Stimulated activated CD4-positive, alpha-beta T cell treated with anti-CD3 and anti-CD28 coated beads, Interleukin-1b, Interleukin-23, amount 100 ng/mL, for 1 hour (primary cell): ENCODE measurements at places on chromosomes 12 and 14.

GRCh38 chr14:22991852-22992251, 9.5 kb upstream of the AJUBA start:
- DNase-seq = no peak

DNA sequence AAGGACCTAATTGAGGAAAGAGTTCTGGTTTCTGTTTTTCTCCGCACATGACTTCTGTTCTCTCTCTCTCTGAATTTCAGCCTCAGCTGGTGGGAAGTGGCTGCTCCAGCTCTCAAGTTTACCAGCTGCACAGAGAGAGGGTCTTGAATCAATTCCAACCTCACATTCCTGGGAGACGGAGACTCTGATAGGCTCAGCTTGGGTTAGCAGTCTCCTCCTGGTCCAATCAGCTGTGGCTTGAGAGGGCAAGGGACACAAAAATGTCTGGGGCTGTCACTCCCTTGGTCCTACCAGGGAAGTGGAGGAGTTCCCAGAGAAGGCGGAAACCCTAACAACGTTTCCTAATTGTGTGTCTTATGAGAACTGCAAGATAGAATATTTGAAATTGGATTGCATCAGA, 7.0 kb downstream of the CCDC63 start:
- no peak for DNase-seq

- DNase-seq = no peak
Observed at GRCh38 chr14:72657214-72657921, 236.5 kb downstream of the DPF3 start.

- no peak for DNase-seq
Observed at GRCh38 chr12:123840765-123841425, 78.8 kb downstream of the DNAH10 start.

DNA sequence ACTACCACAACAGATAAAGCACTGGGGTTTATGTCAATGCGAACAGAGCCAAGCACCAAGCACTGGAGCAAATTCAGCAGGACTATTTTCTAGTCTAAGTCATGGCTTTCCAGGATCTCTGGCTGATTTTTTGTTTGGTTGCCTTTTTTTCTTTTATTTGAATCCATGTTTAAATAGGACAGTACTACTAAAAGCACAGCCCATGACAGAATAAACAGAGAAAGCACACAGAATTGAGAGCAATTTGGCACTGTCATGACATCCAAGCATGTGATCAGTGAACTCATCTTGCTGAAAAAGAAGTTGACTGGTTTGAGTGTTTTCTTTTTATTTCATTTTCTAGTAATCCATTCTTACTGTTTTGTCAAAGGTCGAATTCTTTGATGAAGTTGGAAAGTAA, 23.1 kb upstream of the RERG start:
- DNase-seq = no peak

GRCh38 chr12:50569876-50570275, 65.1 kb downstream of the DIP2B start:
- no peak for DNase-seq

- DNase-seq = no peak
Observed at GRCh38 chr14:79542121-79542520, 669.2 kb downstream of the DIO2 start.

DNA sequence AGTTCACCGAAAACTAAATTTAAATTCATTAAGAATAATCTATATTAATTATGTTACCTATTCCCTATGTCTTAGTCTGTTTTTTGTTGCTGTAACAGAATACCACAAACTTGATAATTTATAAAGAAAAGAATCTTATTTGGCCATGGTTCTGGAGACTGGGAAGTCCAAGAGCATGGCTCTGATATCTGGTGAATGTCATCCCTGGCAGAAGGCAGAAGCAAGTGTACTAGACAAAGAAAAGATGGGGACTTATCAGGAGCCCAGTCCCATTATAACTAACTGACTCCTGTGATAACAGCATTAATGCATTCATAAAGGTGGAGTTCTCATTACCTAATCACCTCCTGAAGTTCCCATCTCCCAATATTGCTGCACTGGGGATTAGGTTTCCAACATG, 33.3 kb upstream of the BCAT1 start:
- DNase-seq = no peak

GRCh38 chr14:68271913-68272391, 452.4 kb downstream of the RAD51B start:
- no peak for DNase-seq

DNA sequence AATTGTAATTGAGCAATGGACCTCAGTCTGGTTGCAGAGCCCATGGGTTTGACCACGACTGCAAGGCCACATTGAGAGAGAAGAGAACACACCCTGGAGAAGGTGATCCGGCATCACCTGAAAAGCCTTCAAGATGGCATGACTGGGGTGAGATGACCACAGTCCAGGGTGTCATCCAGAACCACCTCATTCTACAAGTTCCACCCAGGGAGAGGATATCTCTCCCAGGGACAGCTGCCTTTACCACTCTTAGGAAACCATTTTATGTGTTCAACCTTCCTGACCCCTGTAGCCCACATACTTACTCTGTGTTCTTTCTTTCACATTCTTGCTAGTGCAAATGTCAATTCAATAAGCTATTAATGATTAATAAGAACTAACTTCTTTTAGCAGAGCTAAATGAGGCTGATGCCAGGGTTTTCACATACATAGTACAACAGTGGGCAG, 43.4 kb upstream of the CPM start:
- no peak for DNase-seq

DNA sequence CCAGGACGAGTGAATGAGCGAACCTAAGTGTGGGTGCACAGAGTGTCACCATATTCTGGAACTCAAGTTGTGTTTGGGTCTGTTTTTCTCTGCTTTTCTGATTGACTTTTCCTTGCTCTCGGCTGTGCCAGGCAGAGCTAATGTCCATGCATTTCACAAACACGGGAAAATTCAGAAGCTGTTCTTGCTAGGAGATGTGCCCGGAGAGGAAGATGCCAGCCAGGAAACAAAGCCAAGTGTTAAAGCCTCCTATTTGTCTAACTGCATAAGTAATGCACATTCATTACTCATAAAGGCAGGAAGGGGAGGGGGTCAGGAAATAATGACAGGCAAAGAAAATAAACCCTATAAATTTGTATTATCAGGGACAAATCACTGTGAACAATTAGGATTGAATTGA, 250.4 kb upstream of the SFSWAP start:
- DNase-seq = no peak

GRCh38 chr12:50120521-50120920, 8.5 kb downstream of the COX14 start:
- no peak for DNase-seq

DNA sequence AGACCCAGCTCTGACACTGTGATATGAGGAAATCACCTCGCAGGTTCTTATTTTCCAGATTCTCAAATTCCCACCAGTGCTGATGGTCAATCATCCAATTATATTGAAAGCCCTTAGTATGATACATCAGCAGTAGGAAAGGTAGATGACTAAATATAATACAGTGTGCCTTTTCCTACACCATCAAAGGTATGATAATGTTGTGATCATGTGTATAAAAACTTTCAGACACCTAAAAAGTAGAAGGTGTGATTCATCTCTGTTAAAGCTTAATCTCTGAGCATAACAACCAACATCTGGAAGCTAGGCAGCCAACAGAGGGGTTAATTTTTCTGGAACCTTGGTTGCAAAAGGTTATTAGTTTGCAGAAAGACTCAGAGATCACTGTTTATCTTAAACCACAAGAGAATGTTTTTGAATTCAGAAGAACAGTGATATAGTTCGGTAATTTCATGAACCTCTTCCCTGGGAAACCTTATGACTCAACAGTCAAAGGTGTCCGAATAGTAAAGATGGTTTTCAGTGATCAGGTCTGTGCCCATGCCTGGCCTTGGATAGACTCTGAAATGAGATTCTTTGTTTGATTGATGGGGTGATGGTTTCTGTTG, 122.5 kb downstream of the ETV6 start:
- no peak for DNase-seq

- DNase-seq = no peak
Observed at GRCh38 chr12:102939059-102939458, 18.4 kb upstream of the ASCL1 start.

GRCh38 chr14:65502676-65503124, 90.2 kb downstream of the FUT8 start:
- DNase-seq = no peak

DNA sequence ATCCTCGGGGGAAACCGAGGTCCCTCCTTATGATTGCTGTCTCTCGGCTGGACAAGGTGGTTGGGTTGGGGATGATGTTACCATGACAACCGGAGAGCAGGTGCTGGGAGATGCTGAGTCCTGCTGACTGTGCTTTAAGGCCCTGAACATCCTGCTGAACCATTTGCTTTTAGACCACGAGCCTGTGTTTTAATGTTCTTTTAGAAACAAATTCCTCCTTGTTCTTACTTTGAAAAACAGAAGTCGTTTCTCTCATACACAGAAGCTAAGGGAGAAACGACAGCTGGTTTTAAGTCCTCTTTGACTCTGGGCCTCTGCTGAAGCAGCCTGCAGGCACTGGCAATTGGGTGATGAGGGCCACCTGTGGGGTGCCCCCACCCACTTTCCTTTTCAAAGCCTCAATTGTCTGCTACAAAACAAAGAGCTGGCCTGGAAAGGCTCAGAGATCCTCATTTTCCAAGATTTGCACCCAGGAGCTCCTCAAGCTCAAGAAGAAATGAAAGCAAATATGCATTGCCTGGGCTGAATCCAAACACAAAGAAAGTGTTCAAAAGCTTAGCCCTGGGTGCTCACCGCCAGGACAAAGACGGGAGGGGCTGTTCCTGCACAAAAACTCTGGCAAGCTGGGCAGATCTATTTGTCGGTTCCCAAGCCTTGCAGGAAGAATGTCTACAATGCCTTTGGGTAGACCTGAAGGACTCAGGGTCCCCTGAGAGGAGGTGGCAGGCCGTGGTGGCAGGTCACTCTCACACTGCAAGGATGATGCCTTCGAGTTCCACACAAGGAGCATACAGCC, 90.0 kb upstream of the CLMN start:
- no peak for DNase-seq

DNA sequence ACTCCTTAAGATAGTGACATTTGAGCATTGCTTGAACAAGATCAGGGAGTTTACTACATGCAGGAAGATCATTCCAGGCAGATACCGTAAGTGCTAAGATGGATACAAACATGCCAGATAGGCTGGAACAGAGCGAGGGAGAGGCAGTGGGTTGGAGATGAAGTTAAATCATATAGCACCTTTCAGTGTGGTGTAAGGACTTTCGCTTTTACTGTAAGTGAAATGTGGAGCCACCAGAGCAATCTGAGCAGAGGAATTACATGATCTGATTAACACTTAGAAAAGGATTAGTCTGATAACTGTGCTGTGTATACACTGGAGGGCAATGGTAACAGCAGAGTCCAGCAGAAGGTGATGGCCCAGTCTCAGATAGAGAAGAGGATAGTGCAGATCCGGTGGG, 163.0 kb upstream of the SSTR1 start:
- no peak for DNase-seq

- DNase-seq = no peak
Observed at GRCh38 chr14:51206462-51206861, 33.6 kb upstream of the TMX1 start.

DNA sequence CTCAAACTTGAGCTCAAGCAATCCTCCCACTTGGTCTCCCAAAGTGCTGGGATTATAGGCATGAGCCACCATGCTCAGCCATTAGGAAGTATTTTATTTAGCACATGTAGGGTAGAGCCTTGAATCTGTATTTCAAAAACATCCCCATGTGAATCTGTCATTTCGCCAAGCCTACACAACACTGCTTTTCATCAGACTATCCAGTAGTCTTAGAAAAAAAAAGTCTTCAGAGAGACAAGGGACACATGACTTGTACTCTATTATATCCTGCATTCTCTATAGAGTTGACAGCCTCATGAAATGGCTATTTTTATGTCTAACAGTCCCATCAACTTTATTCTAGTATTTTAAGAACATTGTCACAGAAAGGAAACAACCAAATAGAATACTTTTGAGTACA, 35.4 kb downstream of the TM7SF3 start:
- DNase-seq = no peak

GRCh38 chr14:70407621-70408020, 9.3 kb downstream of the SYNJ2BP start:
- no peak for DNase-seq

DNA sequence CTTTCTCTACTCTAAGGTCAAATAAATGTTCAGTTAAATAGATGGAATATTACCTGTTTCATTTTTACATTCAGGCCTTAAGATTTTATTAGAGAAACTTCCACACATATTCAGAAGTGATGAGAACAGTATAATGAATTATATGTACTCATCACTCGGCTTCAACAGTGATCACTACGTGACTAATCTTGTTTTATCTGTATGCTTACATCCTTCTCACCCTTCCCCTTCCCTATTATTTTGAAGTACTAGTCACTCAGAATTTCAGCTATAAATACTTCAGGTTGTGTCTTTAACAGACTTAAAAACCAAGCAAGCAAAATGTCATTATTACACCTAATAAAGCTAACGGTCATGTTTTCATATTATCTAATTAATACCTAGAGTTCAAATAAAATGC, 34.9 kb downstream of the ETV6 start:
- DNase-seq = no peak

DNA sequence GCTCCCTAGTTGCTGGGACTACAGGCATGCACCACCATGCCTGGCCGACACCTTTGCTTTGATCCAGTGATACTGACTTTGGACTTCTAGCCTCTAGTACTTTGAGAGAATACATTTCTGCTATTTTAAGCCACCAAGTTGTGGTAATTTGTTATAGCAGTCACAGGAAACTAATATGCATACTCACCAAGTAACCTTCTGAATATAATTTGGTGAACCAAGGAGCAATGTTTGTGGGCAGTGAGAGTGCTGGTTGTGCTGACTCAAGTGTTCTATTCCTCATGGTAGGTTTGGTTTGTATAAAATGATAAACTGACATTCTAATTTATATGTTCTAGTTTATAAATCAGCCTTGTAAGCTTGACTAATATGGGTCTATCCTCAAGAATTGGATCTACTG, 42.4 kb upstream of the MMP19 start:
- no peak for DNase-seq

DNA sequence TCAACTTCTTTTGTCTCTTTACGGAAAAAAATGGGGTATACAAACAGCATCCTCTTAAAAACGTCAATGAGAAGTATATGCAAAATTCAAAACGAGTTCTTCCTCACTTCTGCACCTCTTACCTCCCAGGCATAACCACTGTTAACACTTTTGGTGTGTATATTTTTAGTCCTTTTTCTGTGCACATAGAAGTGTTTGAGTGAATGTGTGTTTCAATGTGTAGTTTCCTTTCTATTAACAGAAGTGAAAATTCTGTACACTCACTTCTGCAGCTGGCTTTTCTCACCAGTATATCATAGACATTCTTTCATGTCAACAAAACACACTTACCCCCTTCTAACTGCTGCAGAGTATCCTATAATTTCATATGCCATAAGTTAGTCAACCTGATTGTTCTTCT, 5.4 kb downstream of the UBR7 start:
- DNase-seq = no peak
